ENCODE measurements at places on chromosomes 1 and 21. TPM values are rescaled to one million over a fixed set of nuclear protein-coding genes. Genes with fewer than 3 reads are reported as not detected.

GRCh38 chr1:94418664-94419655 is 771 bp downstream of the ABCD3 start:
- peak; percentile 45 for DNase-seq

DNA sequence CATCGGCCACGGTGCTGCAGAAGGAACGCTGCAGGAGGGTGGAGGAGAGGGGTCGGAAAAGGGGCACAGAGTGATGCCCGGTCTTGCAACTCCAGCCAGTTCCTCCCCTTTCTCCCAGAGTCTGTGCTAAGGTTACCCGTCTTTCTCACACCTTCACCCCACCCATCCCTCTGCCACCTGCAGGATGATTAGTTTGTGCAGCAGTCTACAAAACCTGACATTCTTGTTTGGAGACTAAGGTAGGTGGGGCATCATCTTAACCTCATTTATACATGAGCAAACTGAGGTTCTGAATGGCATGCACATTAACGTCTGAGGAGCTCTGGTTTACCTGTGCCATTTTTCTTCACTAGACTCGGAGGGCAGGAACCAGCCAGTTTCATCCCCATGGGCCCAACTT is 232.3 kb downstream of the GRIK3 start:
- DNase-seq = no peak

The HEYL gene
- 15.0 TPM for total RNA-seq

The KDM1A gene
- total RNA-seq = 35.0 TPM

The VASH2 gene
- 1.0 TPM for total RNA-seq

The USH2A gene
- total RNA-seq = 2.3 TPM

The CYP4Z1 gene
- 0.30 TPM for total RNA-seq

All from left ventricle myocardium superior (tissue), 1 donor.